ENCODE measurements at places on chromosomes 1 and 21. TPM values are rescaled to one million over a fixed set of nuclear protein-coding genes. Genes with fewer than 3 reads are reported as not detected.

The CR1 gene
- total RNA-seq = 0.14 TPM

The KRTAP11-1 gene
- not detected for total RNA-seq

The PDZK1 gene
- 0.36 TPM for total RNA-seq

The LAX1 gene
- 12.7 TPM for total RNA-seq

The IQGAP3 gene
- total RNA-seq = 16.4 TPM

The RGSL1 gene
- not detected for total RNA-seq

The SPRR2G gene
- total RNA-seq = not detected

The IGSF8 gene
- total RNA-seq = 37.2 TPM

The NCDN gene
- total RNA-seq = 26.9 TPM

The GPA33 gene
- 3.9 TPM for total RNA-seq

The SH3D21 gene
- total RNA-seq = 6.7 TPM

The NBPF4 gene
- total RNA-seq = 0.95 TPM

The ILDR2 gene
- total RNA-seq = 8.5 TPM

The NPHS2 gene
- total RNA-seq = not detected

The RPTN gene
- not detected for total RNA-seq

The NFASC gene
- 0.07 TPM for total RNA-seq

The GIPC2 gene
- 0.05 TPM for total RNA-seq

The ZNF683 gene
- total RNA-seq = not detected

The KISS1 gene
- total RNA-seq = not detected

The ALPL gene
- not detected for total RNA-seq

The PRMT6 gene
- total RNA-seq = 17.1 TPM

The LCE2B gene
- total RNA-seq = not detected

The RAB25 gene
- not detected for total RNA-seq

The IL6R gene
- 5.3 TPM for total RNA-seq

The ADAMTS4 gene
- total RNA-seq = 0.30 TPM

The AMY2A gene
- not detected for total RNA-seq

The TRNP1 gene
- total RNA-seq = 0.07 TPM

The EFHD2 gene
- total RNA-seq = 110 TPM

The TMEM201 gene
- total RNA-seq = 23.4 TPM

The CNST gene
- 28.7 TPM for total RNA-seq

The EVA1C gene
- 3.2 TPM for total RNA-seq

The PADI4 gene
- total RNA-seq = 0.25 TPM

The PGBD5 gene
- total RNA-seq = not detected

The NUAK2 gene
- total RNA-seq = 3.5 TPM

The OPN3 gene
- total RNA-seq = 12.4 TPM

The AQP10 gene
- total RNA-seq = not detected

The CBR3 gene
- 24.1 TPM for total RNA-seq

The GJC2 gene
- total RNA-seq = 0.75 TPM

The S100A7 gene
- total RNA-seq = not detected

The ANXA9 gene
- not detected for total RNA-seq

The SPRR2F gene
- total RNA-seq = not detected

The HAO2 gene
- not detected for total RNA-seq

The MFAP2 gene
- not detected for total RNA-seq

The HSPA6 gene
- total RNA-seq = 3.7 TPM

The CNKSR1 gene
- 5.9 TPM for total RNA-seq

The TRIM46 gene
- total RNA-seq = 17.3 TPM

The RNU1-2 gene
- 2,397 TPM for total RNA-seq

The CHRNB2 gene
- total RNA-seq = not detected

The CELA2B gene
- total RNA-seq = not detected

The AMY1B gene
- not detected for total RNA-seq

The TRIM17 gene
- 2.5 TPM for total RNA-seq

The GPR37L1 gene
- not detected for total RNA-seq

The ZBED6 gene
- 20.5 TPM for total RNA-seq

The SLC39A1 gene
- 41.2 TPM for total RNA-seq

The IQCC gene
- 4.3 TPM for total RNA-seq

The CFHR3 gene
- not detected for total RNA-seq
